ENCODE measurements at places on chromosomes 7 and 10.

DNA sequence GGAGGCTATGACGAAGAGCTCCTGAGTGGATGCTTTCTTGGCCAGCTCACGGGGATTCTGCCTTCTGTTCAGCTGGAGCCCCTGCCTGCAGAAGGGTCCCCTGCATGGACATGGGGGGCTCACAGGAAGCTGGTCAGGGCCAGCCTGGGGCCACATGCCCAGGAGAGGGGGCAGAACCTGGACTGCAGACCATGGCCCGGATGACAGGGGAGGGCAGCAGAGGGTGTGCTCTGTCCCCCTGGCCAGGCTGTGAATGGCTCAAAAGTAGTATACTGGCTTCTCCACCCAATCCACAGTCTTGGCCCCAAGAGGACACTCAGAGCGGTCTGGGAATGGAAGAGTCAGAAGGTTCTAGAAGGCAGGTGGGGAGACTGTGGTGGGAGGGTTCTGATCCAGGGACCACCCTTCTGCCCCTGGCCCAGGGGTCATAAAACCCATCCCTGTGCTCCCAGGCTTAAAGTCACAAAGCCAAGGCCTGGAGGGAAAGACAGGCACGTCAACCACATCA lies 40.3 kb downstream of the PPIF start:
- DNase-seq, result no peak

GRCh38 chr7:16007911-16008310 lies 321.4 kb upstream of the MEOX2 start:
- DNase-seq, result no peak

- DNase-seq, result no peak
Measured at GRCh38 chr10:121735263-121735662, 137.0 kb upstream of the FGFR2 start.

GRCh38 chr7:29858191-29858951 lies 52.1 kb downstream of the WIPF3 start:
- DNase-seq, result no peak

DNA sequence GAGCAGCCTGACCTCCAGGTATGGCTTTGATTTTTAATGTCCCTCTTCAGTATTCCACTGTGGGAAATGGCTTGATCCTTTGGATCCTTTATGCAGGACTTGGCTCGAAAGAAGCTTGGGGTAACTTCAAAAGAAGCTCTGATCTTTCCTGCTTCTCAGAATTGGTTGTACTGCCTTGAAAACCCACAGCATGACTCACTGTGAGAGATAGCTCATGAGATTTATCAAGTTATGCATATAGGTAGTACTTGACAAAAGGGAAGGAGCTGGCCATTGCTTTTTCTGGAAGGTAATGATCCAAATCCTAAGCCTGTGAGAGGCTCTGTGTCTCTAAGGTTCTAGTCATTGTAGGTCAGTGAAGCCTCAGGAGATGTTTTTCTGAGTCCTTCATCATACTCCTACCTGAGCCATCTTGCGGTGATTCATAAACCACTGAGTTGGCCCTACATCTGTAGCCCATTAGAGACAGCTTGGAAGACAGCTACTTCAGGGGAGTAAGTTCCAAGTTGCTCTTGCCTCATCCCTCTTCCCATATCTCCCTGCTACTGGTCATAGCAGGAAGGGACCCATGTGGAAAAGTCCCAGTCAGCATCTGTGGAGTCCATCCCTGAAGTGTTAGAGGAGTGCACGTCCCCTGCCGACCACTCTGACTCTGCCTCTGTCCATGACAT lies 36.7 kb upstream of the NFKB2 start:
- no peak for DNase-seq

GRCh38 chr7:42843205-42843800 lies 68.6 kb downstream of the C7orf25 start:
- peak; percentile 34 for DNase-seq

DNA sequence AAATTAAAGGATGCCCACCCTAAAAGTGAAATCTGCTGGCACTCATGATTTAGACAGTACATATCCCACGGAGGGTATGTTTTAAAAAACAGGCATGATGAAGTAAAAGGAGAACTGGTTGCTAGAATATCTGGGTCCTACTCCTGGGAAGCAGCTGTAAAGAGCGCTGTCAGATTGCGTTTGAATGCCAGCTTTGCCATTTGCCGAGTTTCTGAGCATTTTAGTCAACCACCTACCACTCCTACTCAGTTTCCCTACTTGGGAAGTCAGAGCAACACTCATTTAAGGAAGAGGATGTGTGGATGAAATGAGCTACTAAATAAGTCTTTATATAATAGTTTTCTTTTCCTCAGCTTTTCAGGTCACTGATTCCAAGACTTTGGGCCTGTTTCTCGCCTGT lies 1.1 kb upstream of the UMAD1 start:
- no peak for DNase-seq

DNA sequence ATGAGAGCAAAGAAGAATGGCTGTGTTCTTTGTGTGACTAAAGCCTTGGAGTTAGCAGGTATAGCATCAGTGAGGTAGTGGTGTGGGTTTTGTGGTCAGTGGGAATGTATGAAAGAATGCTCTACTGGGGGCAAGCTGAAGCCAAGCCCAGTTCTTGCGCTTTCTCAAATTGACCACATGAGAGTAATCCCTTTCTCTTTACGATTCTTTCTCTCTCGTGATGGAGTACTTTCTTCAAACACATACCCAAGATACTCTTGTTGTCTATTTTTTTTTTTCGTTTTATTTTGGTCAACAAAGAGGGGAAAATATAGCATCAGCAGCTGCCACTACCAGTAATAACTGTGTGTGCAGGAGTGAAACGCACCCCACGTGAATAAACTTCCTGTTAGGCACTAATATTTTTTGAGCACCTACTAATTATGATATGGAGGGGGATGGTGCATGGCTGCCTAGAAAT lies 8.4 kb upstream of the PANK1 start:
- DNase-seq, result no peak

DNA sequence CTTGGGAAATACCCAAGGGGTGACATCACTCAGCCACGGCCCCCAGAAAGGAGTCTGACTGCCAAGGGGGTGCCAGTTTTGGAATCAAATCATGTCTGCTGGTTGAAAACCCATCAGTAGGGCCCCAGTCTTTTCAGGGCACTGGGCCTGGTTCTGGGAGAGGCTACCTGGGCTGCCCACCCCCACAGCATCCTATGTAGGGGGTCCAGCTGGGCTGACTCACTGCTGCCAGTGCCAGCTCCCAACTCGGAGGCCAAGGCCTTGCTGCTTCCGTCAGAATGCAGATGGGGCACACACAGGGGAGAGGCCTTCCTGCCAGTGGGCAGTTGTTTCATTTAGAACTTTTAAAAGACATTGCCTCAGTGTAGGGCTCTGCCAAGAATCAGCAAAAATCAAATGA lies 39.5 kb upstream of the DMBT1 start:
- no peak for DNase-seq

GRCh38 chr7:64621656-64622055 lies 44.3 kb upstream of the ZNF107 start:
- no peak for DNase-seq

- DNase-seq, result no peak
Measured at GRCh38 chr7:51035716-51036115, 253.0 kb upstream of the GRB10 start.

- DNase-seq, result no peak
Measured at GRCh38 chr10:27745732-27746396, at the start of gene MKX. MKX (minus strand) TSS chr10:27745819; CDS start chr10:27743415, 2,404 bp downstream.

DNA sequence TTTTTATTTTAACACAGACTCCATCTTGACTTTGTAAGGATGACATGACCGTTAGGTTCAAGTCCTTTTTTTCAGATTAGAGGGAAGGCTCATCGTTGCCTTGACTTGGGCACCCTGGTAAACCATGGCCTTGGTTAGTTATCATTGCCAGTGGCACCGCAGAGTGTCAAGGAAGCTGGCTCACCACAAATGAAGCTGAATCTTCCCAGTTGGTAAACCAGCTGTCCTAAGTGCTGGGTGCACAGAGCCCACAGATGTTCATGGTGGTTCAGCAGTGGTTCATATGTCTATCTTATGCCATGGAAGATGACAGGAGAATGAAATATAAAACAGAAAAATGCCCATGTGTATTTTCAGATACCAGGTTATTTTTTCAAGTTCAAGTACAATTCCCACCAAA lies 273.6 kb downstream of the PLXDC2 start:
- no peak for DNase-seq

- DNase-seq, result peak; percentile 43
Measured at GRCh38 chr10:123044391-123044790, 35.6 kb downstream of the ACADSB start.

GRCh38 chr10:125595911-125596310 lies 87.1 kb downstream of the TEX36 start:
- DNase-seq, result no peak

- DNase-seq, result no peak
Measured at GRCh38 chr7:83964318-83964717, 230.3 kb downstream of the SEMA3A start.

GRCh38 chr7:34823650-34824258 lies 165.7 kb downstream of the NPSR1 start:
- peak; percentile 40 for DNase-seq

Data from bronchial epithelial cell (primary cell).